ENCODE measurements at places on chromosomes 7 and 10. TPM values are rescaled to one million over a fixed set of nuclear protein-coding genes. Genes with fewer than 3 reads are reported as not detected.
A peak's percentile ranks its signal among the peaks of the same experiment; 100 is the strongest.

- no peak for DNase-seq
Observed at GRCh38 chr10:113022265-113022664, 72.2 kb downstream of the TCF7L2 start.

DNA sequence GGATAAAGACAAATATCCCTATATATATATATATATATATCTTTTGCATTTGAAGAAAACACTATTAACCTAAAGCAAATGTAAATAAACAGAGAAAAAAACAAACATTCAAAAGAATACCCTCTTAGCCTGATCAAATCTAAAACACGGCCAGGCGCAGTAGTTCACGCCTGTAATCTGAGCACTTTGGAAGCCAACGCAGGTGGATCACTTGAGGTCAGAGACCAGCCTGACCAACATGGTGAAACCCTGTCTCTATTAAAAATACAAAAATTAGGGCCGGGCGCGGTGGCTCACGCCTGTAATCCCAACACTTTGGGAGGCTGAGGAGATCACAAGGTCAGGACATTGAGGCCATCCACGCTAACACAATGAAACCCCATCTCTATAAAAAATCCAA lies 9.2 kb downstream of the ANXA7 start:
- DNase-seq = no peak

DNA sequence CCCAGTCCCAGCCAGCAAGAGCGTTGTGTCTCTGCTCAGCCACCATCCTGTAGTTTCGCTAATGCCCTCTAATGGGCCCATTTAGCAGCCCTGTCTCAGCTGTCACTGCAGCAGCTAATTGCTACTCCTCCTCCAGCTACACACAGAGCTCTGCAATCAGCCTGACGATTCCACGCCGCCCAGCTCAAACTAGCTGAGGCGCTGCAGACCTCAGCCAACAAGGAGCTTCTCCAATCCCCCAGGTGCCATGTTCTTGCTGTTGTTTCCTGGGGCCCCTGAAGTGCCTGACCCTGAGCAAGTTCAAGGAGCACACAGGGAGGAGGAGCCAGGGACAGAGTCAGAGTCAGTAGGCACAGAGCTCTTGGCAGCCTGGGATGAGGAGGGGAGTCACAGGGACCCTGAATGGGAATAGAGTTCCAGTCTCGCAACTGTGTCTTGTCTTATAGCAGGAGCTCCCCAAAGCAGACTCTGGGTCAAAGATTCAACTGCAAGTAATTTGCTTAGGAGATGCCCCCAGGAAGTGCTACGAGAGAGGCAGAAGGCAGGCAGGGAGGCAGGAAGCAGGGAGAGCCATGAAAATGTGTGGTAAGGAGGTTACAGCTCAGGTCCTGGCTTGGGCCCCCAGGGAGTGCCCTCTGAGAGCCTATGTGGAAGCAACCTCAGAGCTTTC lies 135.8 kb upstream of the UNC5B start:
- no peak for DNase-seq

Gene C10orf67
- 0.24 TPM for polyA plus RNA-seq

GRCh38 chr10:44857363-44858016 lies 53.6 kb upstream of the TMEM72 start:
- peak; percentile 90 for DNase-seq

Gene PDLIM1
- polyA plus RNA-seq = 68.4 TPM

- DNase-seq = no peak
Observed at GRCh38 chr7:13236026-13236425, 548.6 kb downstream of the ARL4A start.

Gene ETV1
- polyA plus RNA-seq = 21.9 TPM

GRCh38 chr7:99720800-99721595 lies 14.0 kb downstream of the CYP3A7 start:
- peak; percentile 55 for DNase-seq

DNA sequence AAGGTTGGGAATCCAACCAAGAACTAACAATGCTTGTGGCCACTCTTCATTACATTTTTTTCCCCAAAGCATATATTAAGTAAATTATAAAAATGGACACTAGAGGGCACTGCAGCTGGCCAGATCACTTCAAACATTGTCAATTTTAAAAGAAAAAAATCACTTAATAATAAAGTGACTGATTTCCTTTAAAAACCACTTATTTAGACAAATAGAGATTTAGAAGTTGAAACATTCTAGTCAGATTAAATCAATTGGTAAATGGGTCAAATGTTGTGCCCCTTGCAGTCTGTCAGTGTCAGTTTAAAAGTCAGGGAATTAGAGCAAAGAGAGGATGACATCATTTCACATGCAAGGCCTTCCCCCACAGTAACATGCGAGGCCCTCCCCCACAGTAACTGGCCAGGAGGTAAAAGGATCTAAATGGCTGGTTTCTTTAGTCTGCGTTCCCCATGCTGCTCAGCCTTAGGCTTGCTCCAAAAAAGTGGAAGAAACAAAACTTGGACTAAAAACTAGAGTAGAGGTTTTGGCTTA lies 177.9 kb downstream of the SKAP2 start:
- DNase-seq = peak; percentile 95

Gene CYP3A4
- not detected for polyA plus RNA-seq

- no peak for DNase-seq
Observed at GRCh38 chr7:13778967-13779366, 210.5 kb downstream of the ETV1 start.

GRCh38 chr10:18719811-18720210 lies 60.6 kb downstream of the ARL5B start:
- DNase-seq = no peak

DNA sequence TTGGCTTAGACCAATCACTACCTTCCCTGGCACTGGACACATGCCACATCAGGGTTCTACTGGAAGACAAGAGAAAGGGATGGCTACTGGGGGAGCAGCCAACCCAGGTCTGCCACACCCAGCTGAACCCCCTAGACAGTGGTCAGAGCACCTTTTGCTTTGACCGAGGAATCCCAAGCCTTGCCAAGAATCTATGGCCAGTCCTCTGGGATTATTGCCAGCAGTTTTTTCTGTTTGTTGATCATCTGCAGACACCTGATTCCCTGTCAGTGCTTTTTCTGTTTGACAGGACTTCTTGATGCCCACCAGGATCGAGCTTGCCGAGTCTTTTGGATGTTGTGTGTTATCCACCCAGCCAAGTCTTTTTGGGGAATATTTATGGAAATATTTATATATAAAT lies 476.2 kb upstream of the GALNT17 start:
- no peak for DNase-seq

GRCh38 chr10:19801369-19801768 lies 14.9 kb upstream of the PLXDC2 start:
- no peak for DNase-seq

DNA sequence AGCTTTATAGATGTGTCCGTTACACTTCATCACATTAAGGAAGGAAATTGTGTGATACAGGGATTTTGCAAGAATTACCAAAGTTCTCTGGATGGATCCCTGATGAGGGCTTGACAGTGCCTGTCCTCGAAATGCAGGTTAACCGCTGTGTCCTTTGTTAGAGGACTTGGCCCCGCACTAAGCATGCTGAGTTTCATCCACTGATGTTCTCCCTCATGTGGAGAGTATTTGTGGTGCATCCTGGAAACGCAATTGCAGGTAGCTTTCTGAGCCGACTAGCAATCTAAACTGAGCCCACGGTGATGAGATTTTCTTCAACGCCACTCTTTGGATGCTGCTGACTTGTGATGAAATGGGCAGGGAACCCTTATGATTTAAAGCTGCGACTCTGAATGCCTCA lies 71.9 kb upstream of the STK17A start:
- DNase-seq = no peak

All from muscle of back (tissue), 13 donors.